ENCODE measurements at places on chromosomes 2 and 18.

DNA sequence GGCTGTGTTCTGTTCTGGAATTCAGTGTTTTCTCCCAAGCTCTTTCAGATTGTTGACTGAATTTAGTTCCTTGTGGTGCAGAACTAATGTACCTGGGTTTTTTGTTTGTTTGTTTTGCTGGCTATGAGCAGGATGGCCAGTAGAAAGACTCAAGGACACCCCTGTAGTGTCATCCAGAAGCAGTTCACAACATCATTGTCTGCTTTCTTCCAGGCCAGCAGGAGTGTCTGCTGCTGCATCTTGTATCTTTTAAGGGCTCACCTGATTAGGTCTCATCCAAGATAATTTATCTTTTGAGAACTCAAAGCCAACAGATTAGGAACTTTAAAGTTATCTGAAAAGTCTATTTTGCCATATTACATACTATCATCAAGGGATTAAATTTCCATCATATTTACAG lies 318.5 kb upstream of the MC4R start:
- no peak for DNase-seq

- no peak for DNase-seq
Measured at GRCh38 chr18:62898359-62898758, 183.0 kb downstream of the PHLPP1 start.

DNA sequence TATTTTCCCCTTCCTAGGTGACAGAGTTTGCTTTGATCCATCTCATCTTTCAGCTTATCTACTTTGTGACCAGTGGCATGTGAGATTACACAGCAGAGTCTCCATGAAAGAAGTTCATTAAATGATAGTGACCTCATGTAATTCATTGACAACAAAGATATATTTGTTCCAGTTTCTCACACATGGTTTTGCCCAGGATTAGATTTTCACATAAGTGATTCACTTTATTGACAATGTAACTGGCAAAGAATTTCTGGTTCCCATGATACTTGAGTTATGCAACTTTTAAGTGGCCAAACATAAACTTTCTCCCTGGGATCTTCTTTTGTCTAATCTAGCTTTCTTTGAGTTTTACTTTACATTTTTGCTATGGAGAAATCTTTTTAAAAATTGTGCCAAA lies 50.0 kb downstream of the MC4R start:
- no peak for DNase-seq

- DNase-seq = no peak
Measured at GRCh38 chr18:8287196-8287885, 321.9 kb upstream of the RAB12 start.

DNA sequence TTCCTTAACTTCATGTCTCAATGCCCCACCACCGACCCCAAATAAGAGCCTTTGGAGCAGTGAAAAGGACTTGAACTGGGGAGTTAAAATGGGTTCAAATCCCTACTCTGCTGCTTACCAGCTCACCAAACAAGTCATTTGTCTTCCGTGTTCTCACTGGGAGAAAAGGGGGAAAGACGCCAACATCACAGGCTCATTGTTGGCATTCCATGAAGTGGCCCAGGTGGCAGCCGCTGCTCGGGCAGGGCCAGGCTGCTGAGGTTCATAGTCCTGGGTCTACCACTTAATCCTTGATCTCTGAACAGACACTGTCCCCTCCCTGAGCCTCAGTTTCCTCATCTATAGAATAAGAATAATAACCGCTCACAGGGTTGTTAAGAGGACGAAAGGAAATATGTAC lies 103.0 kb downstream of the APOB start:
- DNase-seq = no peak

DNA sequence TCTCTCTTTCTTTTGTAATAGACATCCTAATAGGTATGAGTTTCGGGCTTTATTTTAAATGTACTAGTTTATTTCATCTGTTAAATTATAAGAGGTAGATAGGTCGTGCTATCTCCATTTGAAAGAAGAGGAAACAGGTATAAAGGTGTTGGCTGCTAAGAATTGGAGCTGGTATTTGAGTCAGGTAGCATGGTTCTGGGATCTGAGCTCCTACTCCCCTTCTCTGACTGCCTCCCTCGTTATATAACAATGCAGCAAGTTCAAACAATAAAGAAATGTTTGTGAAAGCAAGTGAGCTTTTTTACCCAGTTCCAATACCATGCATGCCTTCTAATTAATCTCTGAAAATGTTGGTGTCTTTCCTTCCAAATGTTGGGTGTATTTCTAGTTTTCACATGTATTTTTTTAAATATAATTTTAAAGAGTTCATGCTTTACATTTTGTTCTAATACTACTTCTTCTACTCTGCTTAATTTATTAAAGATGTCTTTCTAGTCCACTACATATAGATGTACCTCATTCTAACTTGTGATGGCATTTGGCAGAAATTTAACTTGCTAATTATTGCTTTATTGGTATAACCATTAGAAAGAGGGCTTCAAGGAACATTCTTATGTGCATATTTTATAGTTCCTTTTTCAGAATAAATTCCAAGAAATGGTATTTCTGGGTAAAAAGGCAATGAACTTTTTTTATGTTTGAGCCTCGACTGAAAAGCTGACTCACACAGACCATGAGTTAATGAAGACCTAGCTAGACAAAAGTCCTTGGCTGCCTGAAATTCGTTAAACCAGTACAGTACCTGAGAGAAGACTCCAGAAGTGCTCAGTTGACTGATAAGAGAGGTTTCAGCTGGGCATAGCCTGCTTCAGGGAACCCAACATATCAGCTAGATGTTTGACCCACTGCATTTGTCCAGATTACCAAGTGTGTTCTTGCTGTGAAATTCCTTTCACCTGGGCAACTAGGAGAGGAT lies 133.5 kb downstream of the CERS6 start:
- DNase-seq = no peak

DNA sequence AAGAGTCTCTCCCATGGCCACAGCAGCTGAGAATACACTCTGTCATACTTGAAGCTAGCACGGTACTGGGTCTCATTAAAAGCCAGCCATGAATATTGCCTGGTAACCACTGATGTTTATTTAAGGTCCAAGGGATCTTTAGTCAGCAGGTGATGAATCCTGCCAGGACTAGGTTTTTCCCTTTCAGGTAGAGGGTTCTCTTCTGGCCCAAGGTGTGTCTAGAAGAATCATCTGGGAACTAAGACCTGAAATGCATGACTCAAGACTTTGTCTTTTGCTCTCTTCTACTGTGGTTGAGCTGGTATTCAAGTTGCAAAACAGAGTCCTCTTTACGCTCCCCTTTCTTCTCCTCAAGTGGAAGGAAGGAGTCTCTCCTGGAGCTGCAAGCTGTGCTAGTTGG lies 400.5 kb upstream of the FSIP2 start:
- no peak for DNase-seq

GRCh38 chr2:203823173-203823572 lies 44.4 kb upstream of the CTLA4 start:
- DNase-seq = no peak

Data from activated CD8-positive, alpha-beta memory T cell treated with anti-CD3 and anti-CD28 coated beads for 24 hours (primary cell).